ENCODE measurements at places on chromosomes 3 and 15.

GRCh38 chr3:76131396-76132153 is 346.2 kb upstream of the ZNF717 start:
- DNase-seq: no peak

- no peak for DNase-seq
These were observed 109.0 kb downstream of the CDIN1 start for GRCh38 chr15:36688310-36689011.

DNA sequence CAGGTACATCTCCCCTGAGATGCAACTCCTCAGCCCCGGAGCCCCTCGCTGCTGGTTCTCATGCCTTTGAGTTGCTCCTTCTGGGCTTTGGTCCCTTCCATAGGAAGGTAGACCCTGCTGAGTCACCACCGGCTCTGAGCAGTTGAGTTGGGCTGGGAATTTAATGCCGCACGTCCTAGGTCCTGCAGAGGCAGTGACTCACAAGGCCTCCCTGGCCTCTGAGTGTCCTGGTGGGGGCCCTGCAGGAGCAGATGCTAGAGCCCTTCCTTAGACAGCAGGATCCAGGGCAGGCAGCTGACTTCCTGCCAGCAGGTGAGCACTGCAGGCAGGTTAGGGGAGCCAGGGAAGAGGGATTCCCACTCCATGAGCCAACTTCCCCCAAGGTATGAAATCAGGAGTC is 5.5 kb upstream of the NTRK3 start:
- DNase-seq: no peak

DNA sequence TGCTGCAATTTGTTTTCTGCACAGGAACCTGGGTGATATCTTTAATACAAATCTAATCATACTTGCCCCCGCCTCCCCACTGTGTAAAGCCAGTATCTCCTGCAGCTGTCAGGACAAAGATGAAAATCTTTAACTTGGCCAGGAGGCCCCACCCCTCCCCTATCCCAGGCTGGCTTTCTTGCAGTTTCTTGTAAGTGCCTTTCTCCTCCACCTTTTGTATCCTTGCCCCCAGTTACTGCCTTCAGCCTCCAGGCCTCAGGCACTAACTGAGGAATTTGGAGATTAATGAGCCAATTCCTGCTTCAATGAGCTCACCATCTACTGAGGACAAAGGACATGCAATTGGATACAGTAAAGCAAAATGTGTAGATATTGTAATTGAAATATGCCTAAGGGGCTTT is 6.5 kb downstream of the GCSAM start:
- DNase-seq: no peak

DNA sequence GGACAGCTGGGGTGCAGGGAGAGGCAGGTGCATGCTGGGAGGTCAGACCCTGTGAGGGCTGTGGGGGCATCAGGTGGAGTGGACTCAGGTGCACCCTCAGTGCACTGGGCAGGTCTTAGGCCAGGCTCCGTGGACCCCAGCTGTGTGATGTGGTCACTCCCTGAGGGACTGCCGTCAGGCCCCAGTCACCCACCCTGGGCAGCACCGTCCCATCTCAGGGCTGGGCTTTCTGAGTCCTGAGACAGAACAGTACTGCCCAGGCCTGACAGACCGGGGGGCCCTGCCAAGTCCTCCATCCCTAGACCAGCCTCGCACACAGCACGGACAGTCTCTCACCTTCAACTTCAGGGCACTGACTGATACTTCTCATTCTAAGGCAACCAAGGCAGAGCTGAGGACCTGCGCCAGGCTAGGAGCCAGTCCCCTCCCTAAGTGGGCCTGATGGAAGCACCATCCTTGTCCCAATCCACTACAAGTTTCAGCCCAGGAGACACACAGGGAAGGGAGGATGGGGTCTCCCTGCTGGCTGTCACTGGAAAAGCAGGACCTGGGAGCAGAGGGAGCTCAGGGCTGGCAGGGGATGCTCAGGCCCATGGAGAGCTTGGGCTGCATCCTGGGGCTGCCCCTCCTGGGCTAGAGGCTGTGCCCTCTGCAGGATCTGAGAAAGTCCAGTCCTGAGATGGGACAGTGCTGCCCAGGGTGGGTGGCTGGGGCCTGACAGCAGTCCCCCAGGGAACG is 86.3 kb downstream of the LMLN start:
- DNase-seq: no peak

DNA sequence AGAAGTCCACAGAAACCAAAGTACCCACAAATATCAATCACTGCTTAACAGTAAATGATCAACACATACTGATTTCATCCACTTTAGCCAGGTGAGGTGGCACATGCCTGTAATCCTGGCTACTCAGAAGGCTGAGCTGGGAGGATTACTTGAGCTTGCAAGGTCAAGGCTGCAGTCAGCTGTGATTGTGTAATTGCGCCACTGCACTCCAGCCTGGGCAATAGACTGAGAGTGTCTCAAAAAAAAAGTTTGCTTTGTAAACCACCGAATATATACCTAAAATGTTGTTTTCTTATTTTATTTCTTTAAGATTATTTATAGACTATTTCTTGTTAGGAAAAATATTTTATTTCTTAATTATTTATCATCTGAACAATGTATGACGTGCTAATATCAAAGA is 8.7 kb upstream of the ATP13A4 start:
- no peak for DNase-seq

DNA sequence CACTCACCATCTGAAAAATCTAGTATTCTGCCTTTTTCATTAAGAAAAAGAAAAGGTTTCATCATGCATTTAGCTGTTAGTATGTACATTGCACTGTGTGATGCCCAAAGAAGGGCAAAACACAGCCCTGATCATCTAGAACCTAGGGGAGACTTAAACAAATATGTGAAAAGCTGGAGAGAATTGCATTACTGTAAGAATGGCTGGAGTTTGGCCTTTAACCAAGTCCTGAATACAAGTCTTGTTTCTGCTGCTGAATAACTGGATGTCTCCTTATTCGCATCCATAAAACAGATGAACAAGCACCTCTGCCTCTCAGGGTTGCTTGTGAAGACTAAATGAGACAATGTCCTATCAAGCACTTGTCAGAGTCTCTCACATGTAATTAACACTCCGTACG is 233.4 kb upstream of the LRTM1 start:
- DNase-seq: no peak

DNA sequence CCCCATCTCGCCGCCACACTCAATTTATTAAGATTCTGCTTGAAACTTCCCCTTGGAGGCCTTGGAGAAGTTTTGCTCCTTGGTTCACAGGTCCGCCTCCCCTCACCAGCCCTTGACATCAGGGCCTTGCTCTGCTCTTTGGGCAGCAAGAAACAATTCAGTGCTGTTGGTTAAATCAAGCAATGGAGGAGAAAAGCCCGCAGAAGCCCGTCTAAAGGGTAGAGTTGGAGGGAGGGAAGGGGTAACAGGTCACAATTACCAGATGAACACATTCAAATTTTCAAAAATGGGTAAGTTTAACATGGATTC is 429 bp downstream of the PARP9 start:
- DNase-seq: no peak

- no peak for DNase-seq
These were observed 657.2 kb downstream of the FHIT start for GRCh38 chr3:60594025-60594424.

DNA sequence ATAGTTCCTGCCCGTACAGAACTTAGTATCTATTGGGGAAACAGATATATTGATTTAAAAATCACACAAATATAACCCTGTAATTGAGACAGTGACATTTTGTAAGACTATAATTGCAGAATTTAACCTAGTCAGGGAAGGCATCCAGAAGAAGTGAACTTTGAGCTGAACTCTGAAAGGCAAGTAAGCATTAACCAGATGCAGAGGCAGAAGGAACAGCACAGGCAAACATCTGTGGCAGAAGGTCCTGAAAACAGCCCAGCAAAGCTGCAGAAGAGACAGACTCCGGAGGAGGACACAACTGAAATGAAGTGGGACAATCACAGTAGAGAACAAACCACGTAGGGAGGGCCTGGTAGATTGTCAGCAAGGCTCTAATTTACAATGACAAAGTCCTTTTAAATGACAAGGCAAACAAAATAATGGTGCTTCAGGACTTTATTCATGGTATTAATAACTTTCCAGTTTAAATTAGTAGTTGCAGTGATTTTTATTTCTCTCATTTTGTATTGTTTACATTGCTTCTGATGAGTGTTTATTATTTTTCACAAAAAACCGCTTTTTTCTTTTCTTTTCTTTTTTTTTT is 14.5 kb downstream of the BCL2A1 start:
- DNase-seq: no peak

DNA sequence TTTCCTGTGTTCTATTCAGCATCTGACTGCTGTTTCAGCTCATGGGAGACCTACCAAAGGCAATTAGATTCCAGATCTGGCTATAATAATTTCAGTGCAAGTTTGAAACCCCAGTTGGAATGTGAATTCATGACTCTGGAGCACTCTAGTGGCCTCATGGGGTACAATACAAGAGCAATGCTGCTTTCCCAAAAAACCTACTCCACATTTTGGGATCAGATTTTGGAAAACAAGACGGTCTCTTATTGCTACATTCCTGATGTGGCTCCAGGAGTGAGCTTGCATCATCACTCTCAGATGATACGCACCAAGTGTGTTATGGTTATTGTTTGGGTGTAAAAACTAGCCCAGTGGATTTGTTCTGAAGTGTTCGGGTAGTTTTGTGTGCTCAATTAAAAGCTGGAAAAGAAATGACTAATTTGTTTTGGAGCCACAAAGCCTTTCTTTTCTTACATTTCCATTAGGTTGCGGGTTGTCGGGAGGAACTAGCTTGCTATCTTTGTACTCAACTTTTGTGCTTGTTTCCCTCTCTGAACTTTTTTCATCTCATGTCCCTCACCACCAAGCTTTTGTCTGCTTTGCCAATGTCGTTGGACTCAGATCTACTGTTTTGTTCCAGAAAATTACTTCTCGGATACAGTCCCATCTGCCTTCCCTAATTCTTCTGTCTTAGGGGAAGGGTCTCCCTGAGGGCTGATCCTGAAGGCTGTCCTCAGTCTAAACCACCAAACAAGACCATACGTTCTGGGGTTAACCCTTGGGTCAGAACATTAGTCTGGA is 272.1 kb downstream of the BBX start:
- DNase-seq: no peak

DNA sequence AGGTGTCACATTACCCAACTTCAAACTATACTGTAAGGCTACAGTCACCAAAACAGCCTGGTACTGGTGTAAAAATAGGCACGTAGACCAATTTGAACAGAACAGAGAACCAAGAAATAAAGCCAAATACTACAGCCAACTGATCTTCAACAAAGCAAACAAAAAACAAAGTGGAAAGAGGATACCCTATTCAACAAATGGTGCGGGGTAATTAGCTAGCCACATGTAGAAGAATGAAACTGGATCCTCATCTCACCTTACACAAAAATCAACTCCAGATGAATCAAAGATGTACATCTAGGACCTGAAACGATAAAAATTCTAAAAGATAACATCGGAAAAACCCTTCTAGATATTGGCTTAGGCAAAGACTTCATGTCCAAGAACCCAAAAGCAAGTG is 13.1 kb downstream of the PEAK1 start:
- no peak for DNase-seq

- DNase-seq: no peak
These were observed 309.1 kb upstream of the ICE2 start for GRCh38 chr15:60787837-60788691.

GRCh38 chr15:99090938-99091337 is 13.9 kb upstream of the SYNM start:
- DNase-seq: no peak

- DNase-seq: no peak
These were observed 71.2 kb upstream of the IQSEC1 start for GRCh38 chr3:13144163-13145023.

DNA sequence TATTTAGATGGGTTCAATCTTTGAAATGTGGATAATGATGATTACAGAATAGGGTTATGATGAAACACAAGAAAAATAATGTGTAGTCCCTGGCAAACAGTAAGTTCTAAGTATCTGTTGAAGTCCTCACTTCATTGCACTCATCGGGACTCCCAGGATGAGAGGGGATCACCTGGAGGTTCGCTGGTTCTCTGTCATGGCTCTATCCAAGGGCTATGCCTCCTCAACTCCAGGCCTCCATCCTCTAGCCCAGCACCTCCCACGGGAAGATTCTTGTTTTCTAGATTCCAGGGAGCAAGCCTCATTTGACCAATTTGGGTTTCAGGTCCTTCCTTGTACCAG is 45.5 kb downstream of the ANP32A start:
- DNase-seq: no peak

DNA sequence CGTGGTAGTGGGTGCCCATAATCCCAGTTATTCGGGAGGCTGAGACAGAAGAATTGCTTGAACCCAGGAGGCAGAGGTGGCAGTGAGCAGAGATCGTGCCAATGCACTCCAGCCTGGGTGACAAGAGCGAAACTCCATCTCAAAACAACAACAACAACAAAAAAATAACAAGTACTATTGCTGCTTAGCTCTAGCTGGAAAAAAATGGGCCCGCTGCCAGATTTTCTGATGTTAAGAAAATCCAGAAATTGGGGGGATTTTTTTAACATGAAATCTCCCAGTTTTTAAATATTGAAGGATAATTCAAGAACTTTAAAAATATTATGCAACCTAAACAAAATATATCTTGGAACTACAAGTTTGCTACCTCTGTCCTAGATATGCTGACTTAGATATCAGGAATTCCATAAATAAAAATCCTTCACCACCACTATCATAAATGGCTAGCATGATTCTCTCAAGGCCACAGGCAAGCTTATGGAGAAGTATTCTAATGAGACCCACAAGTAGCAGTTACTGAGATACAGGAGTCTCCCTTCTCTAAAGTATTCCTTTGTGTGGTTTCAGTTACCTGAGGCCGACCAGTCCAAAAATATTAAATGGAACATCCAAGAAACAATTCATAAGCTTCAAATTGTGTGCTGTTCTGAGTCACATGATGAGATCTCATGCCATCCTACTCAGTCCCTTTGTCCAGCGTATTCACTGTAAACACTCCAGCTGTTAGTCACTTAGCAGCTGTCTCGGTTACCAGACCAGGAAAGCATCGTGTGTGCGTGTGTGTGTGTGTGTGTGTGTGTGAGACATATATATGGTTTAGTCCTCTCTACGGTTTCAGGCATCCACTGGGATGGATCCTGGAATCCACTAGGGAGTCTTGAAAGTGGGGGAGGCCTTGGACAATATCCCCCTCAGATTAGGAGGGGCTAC is 277.2 kb downstream of the TBL1XR1 start:
- DNase-seq: no peak

DNA sequence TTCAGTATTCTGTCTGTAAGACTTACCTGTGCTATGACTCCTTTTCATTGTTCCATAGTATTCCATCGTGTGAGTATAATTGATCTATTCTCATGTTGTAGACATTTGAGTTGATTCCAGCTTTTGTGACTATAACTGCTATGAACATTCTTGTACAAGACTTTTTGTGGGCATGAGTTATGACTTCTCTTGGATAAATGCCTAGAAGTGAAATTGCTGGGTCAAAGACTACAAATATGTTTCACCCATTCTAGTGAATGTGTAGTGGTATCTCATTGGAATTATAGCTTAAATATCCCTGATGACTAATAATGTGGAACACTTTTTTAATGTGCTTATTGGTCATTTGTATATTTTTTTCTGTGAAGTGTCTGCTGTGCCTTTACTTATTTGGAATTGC is 27.6 kb upstream of the NPHP3 start:
- DNase-seq: no peak

All from activated CD4-positive, alpha-beta T cell treated with anti-CD3 and anti-CD28 coated beads for 1 hour (primary cell).